Activated CD4-positive, alpha-beta T cell treated with anti-CD3 and anti-CD28 coated beads for 4 hours (primary cell): ENCODE measurements at places on chromosomes 1 and 21.
A peak's percentile ranks its signal among the peaks of the same experiment; 100 is the strongest.

GRCh38 chr1:101520302-101520701 is 283.5 kb downstream of the S1PR1 start:
- no peak for DNase-seq

DNA sequence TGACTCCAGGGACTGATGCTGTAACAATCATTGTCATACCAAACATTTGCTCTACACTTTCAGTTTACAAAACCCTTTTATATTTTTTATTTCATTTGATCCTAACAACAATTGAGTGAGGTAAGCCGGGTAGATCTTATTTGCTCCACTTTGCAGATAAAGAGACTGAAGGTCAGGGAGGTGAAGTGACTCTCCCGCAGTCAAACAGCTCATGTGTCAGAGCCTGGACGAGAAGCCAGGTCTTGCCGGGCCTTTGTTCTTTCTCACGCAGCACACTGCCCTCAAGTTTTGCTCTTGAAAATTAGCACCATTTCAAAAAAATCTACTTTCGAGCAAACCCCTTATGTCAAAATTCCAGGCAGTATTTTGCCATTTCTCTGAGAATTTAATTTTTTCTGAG is 65.2 kb downstream of the CD247 start:
- DNase-seq: no peak

DNA sequence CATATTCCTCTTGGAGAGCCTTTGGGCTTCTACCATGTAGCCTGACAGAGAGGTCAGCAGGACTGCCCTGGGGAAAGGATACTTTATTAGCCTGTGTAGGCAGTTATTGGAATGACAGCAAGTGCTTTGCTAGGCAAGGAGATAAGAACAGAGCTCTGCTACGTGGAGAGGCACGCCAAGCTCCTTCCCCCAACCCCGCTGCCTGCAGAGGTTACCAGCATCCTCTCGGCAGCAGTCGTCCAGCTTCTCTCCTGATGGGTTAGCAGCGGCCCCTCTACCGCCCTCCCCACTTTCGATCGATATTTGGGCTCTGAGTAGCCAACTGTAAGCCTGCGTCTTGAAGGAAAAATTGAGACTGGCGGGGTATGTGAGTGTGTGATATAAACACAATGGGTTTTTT is 122.3 kb downstream of the DHRS3 start:
- no peak for DNase-seq

GRCh38 chr1:231278100-231278790 is 37.2 kb downstream of the GNPAT start:
- no peak for DNase-seq

DNA sequence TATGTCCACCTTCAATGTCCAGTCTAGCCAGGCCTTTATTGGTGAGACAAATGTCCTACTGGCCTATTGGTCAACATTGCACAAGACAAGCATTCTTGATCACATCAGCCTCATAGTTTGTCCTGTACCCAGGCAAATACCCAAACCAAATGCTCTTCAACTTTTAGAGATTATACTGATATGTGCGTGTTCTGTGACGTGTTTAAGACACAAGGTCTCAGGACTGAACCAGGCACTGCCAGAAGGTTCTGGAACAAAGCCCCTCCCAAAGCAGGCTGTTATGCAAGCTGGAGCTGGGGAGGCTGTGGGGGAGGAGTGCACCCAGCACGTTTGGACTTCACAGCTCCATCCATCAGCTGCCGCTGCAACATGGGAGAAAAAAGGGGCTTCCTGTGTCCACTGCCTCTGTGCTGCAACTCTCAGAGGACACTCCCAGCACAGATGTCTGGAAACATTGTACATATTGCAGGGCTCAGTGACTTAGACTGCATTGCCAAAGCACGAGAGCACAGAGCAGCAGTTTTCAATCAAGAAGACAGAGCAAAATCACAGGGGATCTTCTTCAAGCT is 45.9 kb downstream of the NID1 start:
- DNase-seq: no peak

GRCh38 chr1:23156940-23157339 is 11.7 kb downstream of the LUZP1 start:
- no peak for DNase-seq

DNA sequence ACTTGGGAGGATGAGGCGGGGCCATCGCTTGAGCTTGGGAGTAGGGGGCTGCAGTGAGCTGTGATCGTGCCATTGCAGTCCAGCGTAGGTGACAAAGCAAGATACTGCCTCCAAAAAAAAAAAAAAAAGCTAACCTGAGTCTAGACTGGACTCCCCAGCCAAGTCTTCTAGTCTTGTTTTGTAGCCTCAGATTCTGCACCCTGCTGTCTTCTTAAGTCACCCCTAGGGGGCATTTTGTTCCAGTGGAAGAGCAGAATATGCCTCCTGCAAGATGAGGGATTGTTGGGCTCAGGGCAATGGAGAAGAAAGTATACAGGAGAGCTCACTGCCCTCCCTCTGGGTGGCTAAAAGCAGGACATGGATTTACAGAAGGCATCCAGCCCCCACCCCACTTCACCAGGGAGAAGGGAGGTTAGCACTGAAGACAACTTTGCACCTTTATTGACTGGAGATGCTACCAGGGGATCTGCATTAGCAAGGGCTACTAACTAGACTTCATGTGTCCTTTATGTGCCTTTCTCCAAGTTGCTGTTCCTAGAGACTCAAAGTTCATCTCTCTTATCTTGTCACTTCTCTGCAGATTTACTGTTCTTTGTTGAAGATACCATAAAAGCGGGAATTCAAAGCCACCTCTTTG is 15.3 kb upstream of the RNF187 start:
- no peak for DNase-seq

GRCh38 chr1:67376381-67376780 is 53.8 kb downstream of the SERBP1 start:
- no peak for DNase-seq

DNA sequence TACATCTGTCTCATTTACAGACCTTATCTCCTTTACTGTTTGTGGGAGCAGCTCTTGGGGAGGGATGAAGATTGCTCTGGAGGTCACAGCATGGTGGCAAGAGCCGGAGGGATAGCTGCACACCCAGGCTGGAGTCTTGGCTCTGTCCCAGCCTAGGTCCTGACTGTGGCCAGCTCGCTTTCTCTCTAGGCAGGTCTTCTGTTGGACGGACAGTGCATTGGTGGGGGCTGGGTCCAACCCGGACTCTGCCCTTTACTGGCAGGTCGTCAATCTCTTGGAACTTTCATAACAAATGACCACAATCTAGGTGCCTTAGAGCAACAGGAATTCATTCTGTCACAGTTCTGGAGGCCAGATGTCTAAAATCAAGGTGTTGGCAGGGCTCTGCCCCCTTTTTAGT is 319.8 kb upstream of the C1orf174 start:
- DNase-seq: no peak

- no peak for DNase-seq
These were observed 1.2 kb upstream of the PTTG1IP start for GRCh38 chr21:44874497-44875315.

GRCh38 chr1:204213668-204214662 is at the start of gene GOLT1A:
Gene GOLT1A, minus strand, starts transcription at chr1:204213988. Its CDS starts 82 bp downstream, at chr1:204213906.
- peak; percentile 41 for DNase-seq

- DNase-seq: no peak
These were observed 68.2 kb downstream of the POFUT2 start for GRCh38 chr21:45219517-45219916.

- DNase-seq: no peak
These were observed 25.7 kb downstream of the KCNK1 start for GRCh38 chr1:233639611-233640010.

DNA sequence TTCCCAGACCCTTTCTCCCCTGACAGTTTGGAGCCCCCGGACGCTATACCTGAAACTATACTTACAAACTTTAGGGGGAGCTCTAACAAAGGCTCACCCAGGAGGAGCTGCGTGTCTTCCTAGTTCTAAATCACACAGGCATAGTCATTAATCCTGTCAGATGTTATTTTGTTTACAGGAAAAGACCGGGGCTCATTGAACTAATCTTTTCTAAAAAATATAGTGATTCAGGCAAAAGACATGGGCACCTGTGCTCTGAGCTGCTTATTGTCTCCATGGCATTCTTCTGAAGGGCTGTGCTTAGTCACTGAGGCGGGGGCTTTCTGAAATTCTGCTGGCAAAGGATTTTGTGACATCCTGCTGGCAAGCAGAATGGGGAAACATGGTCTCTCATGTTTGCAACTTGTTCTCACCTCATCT is 1577.0 kb downstream of the NCAM2 start:
- no peak for DNase-seq

GRCh38 chr1:212683357-212683722 is 16.3 kb downstream of the BATF3 start:
- no peak for DNase-seq

- no peak for DNase-seq
These were observed 62.2 kb downstream of the CRB1 start for GRCh38 chr1:197330213-197330612.

DNA sequence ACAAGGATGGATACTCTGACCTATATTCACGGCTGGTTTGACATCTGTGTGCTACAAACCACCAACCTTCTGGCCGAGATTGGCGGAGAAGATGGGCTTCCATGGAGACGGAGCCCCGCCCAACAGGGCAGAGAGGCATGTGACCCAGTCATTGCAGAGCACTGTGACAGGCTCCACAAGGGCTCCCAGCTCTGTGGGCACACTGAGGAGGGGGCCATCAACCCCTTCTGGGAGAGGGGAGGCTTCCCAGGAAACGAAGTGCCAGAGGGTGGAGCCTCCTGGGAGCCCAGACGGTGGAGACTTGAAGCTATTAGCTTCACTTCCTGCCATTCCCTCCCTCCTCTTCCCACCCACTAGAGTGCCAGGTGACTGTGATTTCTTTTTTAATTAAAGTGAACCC is 71.6 kb upstream of the IFFO2 start:
- no peak for DNase-seq

DNA sequence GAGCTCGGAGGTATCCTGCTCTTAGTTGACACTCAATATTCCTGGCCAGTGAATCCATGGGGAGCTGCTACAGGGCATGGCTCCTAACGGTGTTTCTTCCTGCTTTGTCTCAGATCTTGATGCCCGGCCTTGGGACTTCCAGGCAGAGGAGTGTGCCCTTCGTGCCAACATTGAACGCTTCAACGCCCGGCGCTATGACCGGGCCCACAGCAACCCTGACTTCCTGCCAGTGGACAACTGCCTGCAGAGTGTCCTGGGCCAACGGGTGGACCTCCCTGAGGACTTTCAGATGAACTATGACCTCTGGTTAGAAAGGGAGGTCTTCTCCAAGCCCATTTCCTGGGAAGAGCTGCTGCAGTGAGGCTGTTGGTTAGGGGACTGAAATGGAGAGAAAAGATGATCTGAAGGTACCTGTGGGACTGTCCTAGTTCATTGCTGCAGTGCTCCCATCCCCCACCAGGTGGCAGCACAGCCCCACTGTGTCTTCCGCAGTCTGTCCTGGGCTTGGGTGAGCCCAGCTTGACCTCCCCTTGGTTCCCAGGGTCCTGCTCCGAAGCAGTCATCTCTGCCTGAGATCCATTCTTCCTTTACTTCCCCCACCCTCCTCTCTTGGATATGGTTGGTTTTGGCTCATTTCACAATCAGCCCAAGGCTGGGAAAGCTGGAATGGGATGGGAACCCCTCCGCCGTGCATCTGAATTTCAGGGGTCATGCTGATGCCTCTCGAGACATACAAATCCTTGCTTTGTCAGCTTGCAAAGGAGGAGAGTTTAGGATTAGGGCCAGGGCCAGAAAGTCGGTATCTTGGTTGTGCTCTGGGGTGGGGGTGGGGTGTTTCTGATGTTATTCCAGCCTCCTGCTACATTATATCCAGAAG is 16.7 kb downstream of the ALX3 start:
- peak; percentile 44 for DNase-seq

DNA sequence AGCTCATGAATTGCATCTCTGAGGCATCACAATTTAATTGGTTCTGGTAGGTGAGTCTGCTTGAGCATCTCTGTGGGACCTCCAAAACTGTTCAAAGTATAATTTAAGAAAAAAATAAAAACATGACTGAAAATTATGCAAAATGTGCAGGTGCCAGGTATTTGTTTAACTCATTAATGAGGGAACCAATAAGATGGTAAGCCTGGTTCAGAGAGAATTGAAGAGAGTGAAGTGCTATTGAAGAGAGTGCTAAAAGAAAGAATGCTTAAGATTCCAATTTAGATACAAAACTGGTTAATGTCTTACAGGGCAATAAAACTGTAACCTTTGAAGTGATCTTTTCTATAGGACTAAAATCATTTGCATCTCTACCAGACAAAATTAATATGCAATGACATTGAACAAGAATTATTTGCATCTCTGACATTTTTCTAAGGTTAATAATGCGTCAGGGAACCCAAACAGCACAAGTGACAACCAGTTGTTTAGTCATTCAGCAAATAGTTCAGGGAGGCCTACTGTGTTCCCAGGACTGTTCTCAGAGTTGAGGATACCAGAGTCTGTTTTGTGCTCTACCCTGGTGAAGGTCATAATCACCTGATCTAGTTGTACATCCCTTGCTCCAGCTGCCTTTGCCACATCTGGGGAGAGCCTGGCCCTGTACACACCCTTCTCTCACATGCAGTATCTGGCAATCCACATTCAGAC is 183.5 kb downstream of the PATJ start:
- no peak for DNase-seq

DNA sequence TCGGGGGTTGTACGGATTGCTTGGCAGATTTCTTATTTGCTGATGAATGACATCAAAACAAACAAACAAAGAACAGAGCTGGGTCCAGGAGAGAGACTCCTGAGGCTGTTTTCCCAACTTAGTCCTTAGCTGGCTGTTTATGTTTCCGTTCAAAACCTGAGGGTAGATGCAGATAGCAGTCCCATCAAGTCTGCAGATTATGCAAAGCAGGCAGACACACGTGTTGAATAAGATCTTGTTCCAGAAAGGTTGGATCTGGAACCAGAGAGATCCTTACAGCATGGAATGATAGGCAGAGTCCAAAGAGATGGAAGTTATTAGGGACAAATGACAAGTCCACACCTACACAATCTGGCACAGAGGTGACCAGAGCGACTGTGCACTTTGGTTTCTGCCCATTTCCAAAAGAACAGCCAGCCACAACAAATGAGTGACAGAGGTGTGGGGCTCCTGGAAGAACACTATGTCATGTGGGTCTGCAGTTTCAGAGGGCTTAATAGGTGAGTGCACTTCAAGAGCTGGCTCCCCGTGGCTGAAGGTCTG is 65.5 kb downstream of the MAN1C1 start:
- DNase-seq: no peak

DNA sequence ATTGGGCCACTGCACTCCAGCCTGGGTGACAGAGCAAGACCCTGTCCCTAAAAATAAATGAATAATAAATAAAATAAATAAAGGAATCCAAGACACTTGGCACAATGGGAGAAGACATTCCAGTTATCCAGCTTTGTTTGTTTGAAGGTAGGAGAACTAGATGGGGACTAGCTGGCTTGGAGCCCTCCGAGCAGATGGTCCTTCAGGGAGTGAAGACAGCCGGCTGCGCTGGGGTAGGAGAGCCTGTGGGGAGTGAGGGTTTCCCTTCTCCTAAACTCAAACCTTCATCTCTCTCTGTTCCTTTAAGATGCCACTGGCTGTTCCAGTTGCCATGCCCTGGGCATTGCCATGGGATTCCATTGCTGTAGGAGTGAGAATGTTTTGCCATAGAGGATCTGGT is 120.6 kb downstream of the NAV1 start:
- no peak for DNase-seq

- no peak for DNase-seq
These were observed 10.1 kb upstream of the GPR153 start for GRCh38 chr1:6271006-6271405.

- no peak for DNase-seq
These were observed 10.4 kb upstream of the MRPL9 start for GRCh38 chr1:151773702-151774101.

- no peak for DNase-seq
These were observed 145.3 kb downstream of the SEC16B start for GRCh38 chr1:177824508-177824982.

- no peak for DNase-seq
These were observed 49.2 kb upstream of the PAX7 start for GRCh38 chr1:18581420-18581880.

GRCh38 chr1:3641046-3641760 is 8.7 kb downstream of the WRAP73 start:
- no peak for DNase-seq
